ENCODE measurements at places on chromosomes 5 and 9. TPM values are rescaled to one million over a fixed set of nuclear protein-coding genes. Genes with fewer than 3 reads are reported as not detected.

DNA sequence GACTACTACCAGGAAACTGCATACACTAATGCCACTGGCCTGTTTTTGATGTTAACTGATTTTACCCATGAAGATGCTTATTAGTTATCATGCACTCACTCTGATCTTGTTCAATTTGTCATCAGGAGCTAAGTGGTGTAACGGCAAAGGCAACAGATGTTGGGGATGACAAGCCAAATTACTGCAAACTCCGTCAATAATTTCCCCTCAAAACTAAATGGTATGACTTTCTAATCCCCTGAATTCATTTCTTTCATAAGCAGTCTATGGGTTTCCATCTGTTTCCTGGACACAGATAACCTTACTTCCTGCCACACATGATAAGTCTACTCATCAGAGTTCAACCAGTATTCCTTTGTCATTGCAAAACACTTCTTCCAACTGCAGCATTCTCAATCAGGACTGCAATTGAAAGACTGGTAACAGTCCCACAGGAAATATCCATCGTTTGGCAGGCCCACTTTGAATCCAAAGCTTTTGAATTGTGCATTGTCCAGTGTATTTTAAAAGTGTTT lies 96.2 kb upstream of the SMC2 start:
- no peaks in the 10 kb centered on the region for H3K27me3 ChIP-seq
- peaks cover 2% of the 10 kb centered on the region for H3K4me1 ChIP-seq
- DNase-seq: no peak
- no peak overlapping the region for H3K4me3 ChIP-seq
- H3K27ac ChIP-seq: no peak overlapping the region
- no peaks in the 10 kb centered on the region for H3K36me3 ChIP-seq

GRCh38 chr9:101706997-101707396 lies 31.4 kb downstream of the GRIN3A start:
- DNase-seq: no peak
- no peaks in the 10 kb centered on the region for H3K36me3 ChIP-seq
- H3K27ac ChIP-seq: no peak overlapping the region
- H3K27me3 ChIP-seq: peaks cover 19% of the 10 kb centered on the region

DNA sequence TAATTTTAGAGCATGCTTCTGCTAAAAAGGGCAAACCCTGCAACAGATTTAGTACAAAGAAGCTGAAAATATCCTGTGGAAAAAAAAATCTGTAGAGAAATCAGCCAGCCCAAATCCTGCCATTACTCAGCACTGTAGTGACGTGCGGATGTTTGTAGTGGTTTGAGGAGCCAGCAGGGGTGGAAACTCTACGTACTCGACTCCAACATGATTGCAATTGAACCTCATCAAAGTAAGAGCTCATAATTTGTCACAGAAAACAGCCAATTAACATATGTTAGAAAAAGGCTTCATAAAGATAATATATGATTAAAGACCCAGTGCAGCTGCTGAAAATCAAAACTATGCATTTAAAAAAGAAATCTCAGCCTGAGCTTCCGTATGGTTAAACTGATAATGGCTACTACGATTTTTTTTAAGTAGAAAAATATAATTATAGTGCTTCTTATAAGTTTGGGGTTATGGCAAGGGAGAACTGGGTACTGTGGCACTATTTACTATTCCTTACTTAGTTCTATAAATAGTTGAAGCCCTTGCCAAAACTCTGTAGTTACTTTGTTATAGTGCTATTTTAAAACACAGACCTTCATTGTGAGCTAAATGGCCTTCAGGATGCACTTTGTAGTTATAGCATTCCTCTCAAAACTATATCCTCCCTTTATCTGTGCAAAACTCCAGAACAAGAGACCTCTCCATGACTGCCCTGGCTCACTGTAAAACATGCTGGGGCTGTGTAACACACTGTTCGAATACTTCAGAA lies 49.4 kb downstream of the MEF2C start:
- H3K36me3 ChIP-seq: no peaks in the 10 kb centered on the region
- no peak overlapping the region for H3K27ac ChIP-seq
- DNase-seq: no peak
- peaks cover 17% of the 10 kb centered on the region for H3K4me1 ChIP-seq

DNA sequence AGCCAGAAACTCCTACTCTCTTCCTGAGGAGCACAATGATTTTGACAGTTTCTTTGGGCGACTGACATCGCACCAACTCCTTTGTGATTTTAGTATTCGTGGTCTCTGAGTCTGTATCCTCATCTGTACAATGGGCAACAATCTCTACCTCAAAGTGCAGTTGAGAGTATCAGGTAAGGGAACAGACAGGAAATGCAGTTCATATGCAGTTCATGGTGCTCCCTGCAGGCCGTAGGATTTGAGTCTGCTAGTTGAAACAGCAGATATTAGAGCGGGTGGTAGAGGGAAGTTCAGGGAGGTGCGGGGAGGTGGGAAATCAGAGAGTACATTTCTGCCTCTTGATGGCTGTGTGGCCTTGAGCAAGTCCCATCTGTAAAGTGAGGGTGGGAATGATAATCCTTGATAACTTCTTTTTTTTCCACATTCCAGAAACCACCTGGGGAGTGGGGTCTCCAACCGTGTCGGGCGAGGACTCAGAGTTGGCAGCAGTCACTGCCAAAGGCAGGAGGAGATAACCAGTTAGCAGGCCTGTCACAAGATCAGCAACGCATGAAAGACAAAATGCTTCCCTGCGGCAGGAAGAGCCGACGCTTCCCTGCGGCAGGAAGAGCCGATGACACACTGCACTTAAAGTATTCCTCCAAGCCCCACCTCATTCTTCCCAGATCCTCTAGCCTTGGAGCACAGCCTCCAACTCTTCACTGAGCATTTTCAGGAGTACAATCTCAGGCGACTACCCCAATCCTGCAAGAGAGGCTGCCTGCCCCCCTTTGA lies 6.0 kb upstream of the NEK6 start:
- H3K27ac ChIP-seq: no peak overlapping the region
- no peaks in the 10 kb centered on the region for H3K27me3 ChIP-seq
- no peaks in the 10 kb centered on the region for H3K36me3 ChIP-seq
- no peak overlapping the region for H3K4me3 ChIP-seq
- DNase-seq: no peak
- H3K4me1 ChIP-seq: peaks cover 47% of the 10 kb centered on the region

DNA sequence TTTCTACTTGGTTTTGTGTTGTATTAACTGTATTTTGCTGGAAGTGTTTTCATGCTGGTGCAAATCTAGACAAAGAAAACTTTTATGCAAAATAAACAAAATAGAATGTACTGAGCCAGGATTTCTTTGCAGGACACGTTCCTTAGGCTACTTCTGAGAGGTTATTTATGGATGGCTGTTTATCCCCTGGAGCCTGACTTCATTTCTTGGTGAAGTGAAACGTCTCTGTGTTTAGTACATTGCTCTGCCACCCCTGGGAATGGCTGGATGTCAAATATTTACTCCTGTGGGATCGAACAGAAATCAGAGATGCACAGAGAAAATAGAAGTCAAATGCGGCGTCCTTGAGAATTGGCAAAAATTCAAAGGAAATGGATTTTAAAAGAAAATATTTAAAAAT lies 327.1 kb upstream of the MPDZ start:
- no peaks in the 10 kb centered on the region for H3K27me3 ChIP-seq
- no peak overlapping the region for H3K4me3 ChIP-seq
- H3K36me3 ChIP-seq: no peaks in the 10 kb centered on the region
- no peak for DNase-seq
- no peak overlapping the region for H3K27ac ChIP-seq
- no peaks in the 10 kb centered on the region for H3K4me1 ChIP-seq

The SPAG8 gene
- total RNA-seq: 1.5 TPM

- no peaks in the 10 kb centered on the region for H3K27me3 ChIP-seq
- H3K36me3 ChIP-seq: peaks cover 21% of the 10 kb centered on the region
- H3K27ac ChIP-seq: peak overlapping the region; percentile 98
- DNase-seq: no peak
These were observed 1.0 kb downstream of the NIPSNAP3A start for GRCh38 chr9:104748359-104749031.

The SOHLH1 gene
- total RNA-seq: not detected

The KIF4B gene
- 0.07 TPM for total RNA-seq

The MEGF9 gene
- 5.0 TPM for total RNA-seq

The PIP5KL1 gene
- total RNA-seq: 1.4 TPM

The C5orf34 gene
- 6.3 TPM for total RNA-seq

GRCh38 chr9:71685394-71685793 lies 82.9 kb downstream of the CEMIP2 start:
- DNase-seq: peak; percentile 27
- H3K4me3 ChIP-seq: no peak overlapping the region
- no peaks in the 10 kb centered on the region for H3K27me3 ChIP-seq
- peaks cover 43% of the 10 kb centered on the region for H3K4me1 ChIP-seq
- no peak overlapping the region for H3K27ac ChIP-seq
- H3K36me3 ChIP-seq: peaks cover 75% of the 10 kb centered on the region

DNA sequence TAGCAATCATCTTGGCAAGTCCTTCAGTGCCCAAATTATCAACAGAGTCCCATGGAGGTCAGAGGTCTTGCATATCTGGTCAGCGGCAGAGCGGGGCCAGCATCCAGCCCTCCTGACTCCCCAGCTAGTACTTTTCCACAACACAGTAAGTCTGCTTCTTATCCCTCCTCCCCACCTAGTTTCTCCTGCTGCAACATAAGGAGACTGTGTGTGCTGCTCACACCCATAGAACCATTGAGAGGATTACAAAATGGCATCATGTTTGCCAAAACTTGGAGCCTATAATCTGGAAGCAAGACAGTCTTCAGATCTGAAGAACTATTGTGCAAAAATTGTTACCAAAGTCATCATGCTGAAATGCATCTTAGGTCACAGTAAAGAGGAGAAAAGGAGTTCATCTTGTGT lies 125.8 kb upstream of the ZNF366 start:
- H3K36me3 ChIP-seq: no peaks in the 10 kb centered on the region
- DNase-seq: no peak
- H3K4me1 ChIP-seq: no peaks in the 10 kb centered on the region
- H3K4me3 ChIP-seq: no peak overlapping the region
- peaks cover 7% of the 10 kb centered on the region for H3K27me3 ChIP-seq
- H3K27ac ChIP-seq: no peak overlapping the region

The CCNO gene
- total RNA-seq: 0.27 TPM

DNA sequence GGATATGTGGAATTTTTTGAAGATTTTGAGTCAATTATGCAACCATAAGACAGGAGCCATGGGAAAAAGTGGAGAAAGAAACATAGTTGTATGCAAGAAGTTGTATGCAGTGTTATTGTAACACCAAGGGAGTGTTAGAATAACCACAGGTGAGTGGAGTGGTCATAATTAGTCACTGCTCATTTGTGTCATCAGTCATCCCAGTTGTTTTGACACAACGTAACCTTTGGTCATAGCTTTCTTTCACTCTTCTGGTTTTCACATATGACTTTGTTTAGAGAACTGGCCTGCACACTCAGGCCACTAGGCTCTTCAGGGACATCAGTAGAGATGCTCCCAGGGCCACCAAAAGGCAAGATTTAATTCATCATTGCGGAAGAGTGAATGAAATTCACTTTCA lies 158.7 kb upstream of the HMHB1 start:
- no peaks in the 10 kb centered on the region for H3K36me3 ChIP-seq
- DNase-seq: no peak
- peaks cover 21% of the 10 kb centered on the region for H3K4me1 ChIP-seq
- H3K27me3 ChIP-seq: peaks cover 2% of the 10 kb centered on the region
- no peak overlapping the region for H3K4me3 ChIP-seq

DNA sequence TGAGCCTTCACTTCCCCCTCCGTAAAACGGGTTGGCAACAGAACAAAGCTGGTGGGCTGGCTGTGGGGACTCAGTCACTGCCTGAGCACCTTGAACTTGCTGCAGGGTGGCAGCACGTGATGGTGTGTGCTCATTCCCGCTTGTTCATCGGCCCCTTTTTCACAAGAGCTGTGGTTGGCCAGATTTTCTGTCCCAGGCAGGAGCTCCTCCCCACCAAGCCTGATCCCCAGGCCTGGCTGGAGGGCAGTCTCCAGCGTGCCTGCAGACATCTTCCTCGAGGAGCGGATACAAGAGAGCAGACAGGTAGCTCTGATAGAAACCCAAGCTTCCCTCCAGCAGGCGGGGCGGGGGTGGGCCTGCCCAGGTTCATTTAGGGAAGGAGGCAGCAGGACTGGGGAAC lies 61.9 kb upstream of the ORM1 start:
- no peaks in the 10 kb centered on the region for H3K27me3 ChIP-seq
- H3K36me3 ChIP-seq: no peaks in the 10 kb centered on the region
- no peak overlapping the region for H3K4me3 ChIP-seq
- DNase-seq: no peak
- no peaks in the 10 kb centered on the region for H3K4me1 ChIP-seq

The CDH18 gene
- total RNA-seq: not detected

DNA sequence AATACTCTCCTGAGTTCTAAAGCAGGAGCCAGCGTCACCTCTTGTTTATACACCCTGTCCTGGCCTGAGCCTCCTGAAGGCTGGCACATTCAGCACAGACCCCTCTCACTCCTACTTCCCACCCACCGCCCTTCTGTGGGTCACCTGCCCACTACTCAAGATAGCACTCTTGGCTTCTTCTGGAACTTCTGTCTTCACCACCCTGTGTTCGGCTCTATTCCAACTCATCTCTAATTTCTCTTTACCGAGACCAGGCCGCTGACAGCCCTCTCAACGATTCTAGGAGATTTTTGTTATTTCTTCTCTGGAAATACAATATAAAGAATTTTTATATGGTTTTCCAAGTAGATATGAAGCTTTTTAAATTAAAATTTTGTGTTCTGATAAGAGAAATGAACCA lies 57.4 kb downstream of the IRF1 start:
- no peak overlapping the region for H3K4me3 ChIP-seq
- no peak for DNase-seq
- no peaks in the 10 kb centered on the region for H3K27me3 ChIP-seq
- H3K36me3 ChIP-seq: peaks cover 63% of the 10 kb centered on the region
- peak overlapping the region; percentile 43 for H3K27ac ChIP-seq

The IFNA2 gene
- total RNA-seq: not detected

GRCh38 chr5:170075696-170076095 lies 30.0 kb upstream of the FOXI1 start:
- peaks cover 71% of the 10 kb centered on the region for H3K36me3 ChIP-seq
- no peak for DNase-seq
- no peaks in the 10 kb centered on the region for H3K27me3 ChIP-seq
- H3K4me3 ChIP-seq: no peak overlapping the region

- DNase-seq: no peak
- H3K4me1 ChIP-seq: peaks cover 5% of the 10 kb centered on the region
- H3K4me3 ChIP-seq: no peak overlapping the region
- H3K36me3 ChIP-seq: no peaks in the 10 kb centered on the region
- H3K27ac ChIP-seq: no peak overlapping the region
These were observed 901 bp downstream of the ACTL7B start for GRCh38 chr9:108854641-108855528.

DNA sequence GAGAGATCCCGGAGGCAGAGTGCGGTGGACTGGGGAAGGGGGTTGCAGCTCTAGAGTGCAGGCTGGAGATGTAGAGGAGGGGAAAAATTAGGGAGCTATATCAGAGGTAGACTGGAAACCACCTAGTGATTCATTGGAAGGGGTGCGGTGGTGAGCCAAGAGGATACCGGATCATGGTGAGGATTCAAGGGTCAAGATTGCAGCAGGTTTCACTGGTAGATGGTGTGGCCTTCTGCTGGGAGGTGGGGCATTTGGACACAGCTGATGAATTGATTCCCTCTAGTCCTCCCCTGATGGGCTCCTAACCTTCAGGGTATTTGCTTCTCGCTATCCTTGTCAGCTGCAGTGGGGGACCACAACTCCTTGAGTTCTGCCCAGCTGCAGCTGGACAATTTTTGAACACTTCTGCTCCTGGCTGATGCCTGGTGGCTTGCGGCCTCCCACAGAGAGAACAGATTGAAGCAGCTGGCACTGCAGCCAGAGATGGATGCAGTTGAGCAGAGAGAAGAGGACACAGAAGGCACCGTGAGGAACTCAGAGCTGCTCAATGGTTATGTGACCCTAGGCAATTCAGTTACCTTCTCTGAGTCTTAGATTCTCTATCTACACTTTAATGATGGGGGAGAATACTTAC lies 134.4 kb upstream of the ABCA1 start:
- H3K4me1 ChIP-seq: no peaks in the 10 kb centered on the region
- no peaks in the 10 kb centered on the region for H3K36me3 ChIP-seq
- no peak for DNase-seq
- H3K27me3 ChIP-seq: no peaks in the 10 kb centered on the region
- no peak overlapping the region for H3K4me3 ChIP-seq
- no peak overlapping the region for H3K27ac ChIP-seq

All from activated T-helper 2 cell treated with anti-CD3 and anti-CD28 coated beads, Interferon-gamma antibody, Interleukin-2, Interleukin-4, amounts not matched to agents 10 μg/mL and 5 μg/mL and 100 μg/mL, durations not matched to agents 14 hours and 24 hours and 36 hours (primary cell).